CD4-positive, CD25-positive, alpha-beta regulatory T cell (primary cell): ENCODE measurements at places on chromosomes 11 and 22. TPM values are rescaled to one million over a fixed set of nuclear protein-coding genes. Genes with fewer than 3 reads are reported as not detected.

Gene OOSP4A
- total RNA-seq: not detected

DNA sequence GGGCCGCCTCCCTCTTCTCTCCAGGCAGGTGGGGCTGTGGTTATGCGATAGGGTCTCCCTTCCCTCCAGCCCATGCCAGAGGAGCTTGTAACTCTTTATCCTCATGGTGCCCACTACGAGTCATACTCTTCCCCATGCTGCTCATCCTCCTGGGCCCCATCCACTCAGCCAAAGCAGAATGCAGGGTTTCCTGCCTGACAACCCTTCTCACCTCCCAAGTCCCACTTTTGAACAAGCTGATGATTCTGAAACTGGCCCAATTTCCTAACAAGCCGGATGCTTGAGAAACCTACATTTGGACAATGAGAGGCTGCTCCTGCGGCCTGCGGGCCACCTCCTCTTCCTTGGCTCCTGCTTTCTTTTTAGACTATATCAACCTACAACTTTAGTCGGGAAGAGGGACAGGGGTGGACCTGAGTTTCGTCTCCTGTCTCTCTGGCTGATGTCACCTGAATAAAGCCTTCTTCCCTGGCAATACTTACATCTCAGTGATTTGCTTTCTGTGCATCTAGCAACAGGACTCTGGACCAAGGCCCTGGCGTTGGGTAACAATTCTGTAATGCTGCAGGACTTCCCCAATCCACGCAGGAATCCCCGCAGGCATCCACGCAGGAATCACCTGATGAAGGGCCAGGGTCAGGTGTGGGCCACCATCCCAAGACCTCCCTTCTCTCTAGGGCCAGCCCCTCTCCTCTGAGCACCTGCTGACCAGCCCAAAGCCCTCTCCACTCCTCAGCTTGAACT lies 1.5 kb upstream of the NDUFS8 start:
- no peak for DNase-seq
- no peak overlapping the region for H3K4me3 ChIP-seq

GRCh38 chr22:20864186-20864908 lies 5.5 kb downstream of the SNAP29 start:
- H3K27me3 ChIP-seq: no peaks in the 10 kb centered on the region
- no peak for DNase-seq
- H3K27ac ChIP-seq: no peak overlapping the region
- peaks cover 27% of the 10 kb centered on the region for H3K36me3 ChIP-seq

Gene TMEM191B
- total RNA-seq: 3.5 TPM

GRCh38 chr11:58127350-58127749 lies 2.0 kb upstream of the OR9I1 start:
- H3K27me3 ChIP-seq: no peaks in the 10 kb centered on the region
- H3K36me3 ChIP-seq: no peaks in the 10 kb centered on the region
- no peak overlapping the region for H3K4me3 ChIP-seq
- no peak for DNase-seq

DNA sequence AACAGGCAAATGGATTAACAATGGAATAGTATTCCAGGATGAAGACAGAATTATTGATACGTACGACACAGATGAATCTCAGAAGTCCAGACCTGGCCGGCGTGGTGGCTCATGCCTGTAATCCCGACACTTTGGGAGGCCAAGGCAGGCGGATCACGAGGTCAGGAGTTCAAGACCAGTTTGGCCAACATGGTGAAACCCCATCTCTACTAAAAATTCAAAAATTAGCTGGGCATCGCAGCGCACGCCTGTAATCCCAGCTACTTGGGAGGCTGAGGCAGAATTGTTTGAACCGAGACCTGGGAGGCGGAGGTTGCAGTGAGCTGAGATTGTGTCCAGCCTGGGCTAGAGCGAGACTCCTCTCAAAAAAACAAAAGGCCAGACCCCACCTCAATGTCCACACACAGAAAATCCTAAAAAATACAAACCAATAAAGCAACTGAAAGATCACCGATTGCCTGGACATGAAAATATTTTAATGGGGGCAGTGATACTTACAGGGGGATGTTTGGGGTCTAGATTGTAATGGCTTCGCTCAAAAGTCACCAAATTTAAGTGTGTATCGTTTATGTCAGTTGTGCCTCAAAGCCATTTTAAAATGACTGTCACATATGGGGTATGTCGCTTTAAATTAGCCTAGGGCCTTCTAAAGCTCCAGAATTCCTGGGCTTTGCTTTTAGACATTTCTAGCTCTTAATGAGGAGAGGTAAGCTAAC lies 3.8 kb downstream of the RPS25 start:
- no peak for DNase-seq
- peaks cover 63% of the 10 kb centered on the region for H3K36me3 ChIP-seq
- H3K27me3 ChIP-seq: no peaks in the 10 kb centered on the region

Gene RPS19BP1
- total RNA-seq: 42.9 TPM

Gene GALNT18
- total RNA-seq: not detected

Gene KIRREL3
- not detected for total RNA-seq

DNA sequence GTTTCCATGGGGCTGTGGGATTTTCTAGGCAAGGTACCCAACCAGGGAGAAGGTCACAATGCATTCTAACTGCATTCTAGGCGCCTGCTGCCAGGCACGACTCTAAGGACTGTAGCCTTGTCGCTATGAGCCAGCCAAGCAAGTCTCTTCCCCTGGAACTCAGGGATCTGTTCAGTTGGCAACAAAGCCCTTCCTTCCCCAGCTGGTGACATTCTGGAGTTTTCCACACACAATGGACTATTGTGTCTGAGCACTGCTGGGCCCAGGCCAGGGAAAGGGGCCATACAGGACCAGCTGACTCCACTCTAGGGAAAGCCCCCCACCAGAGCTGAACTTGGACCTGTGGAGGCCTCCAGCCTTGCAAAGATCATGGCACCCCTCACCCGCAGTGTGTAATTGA lies 116.8 kb downstream of the RRAS2 start:
- no peaks in the 10 kb centered on the region for H3K27me3 ChIP-seq
- H3K4me3 ChIP-seq: no peak overlapping the region
- no peaks in the 10 kb centered on the region for H3K4me1 ChIP-seq
- no peak overlapping the region for H3K27ac ChIP-seq
- no peak for DNase-seq

GRCh38 chr11:1050581-1051355 lies 14.2 kb upstream of the MUC6 start:
- no peak overlapping the region for H3K4me3 ChIP-seq
- H3K4me1 ChIP-seq: peaks cover 5% of the 10 kb centered on the region
- peak; percentile 50 for DNase-seq
- no peaks in the 10 kb centered on the region for H3K27me3 ChIP-seq
- H3K27ac ChIP-seq: no peak overlapping the region
- no peaks in the 10 kb centered on the region for H3K36me3 ChIP-seq

GRCh38 chr11:57179681-57180080 lies 2.1 kb upstream of the LRRC55 start:
- DNase-seq: no peak
- H3K4me1 ChIP-seq: no peaks in the 10 kb centered on the region
- H3K27me3 ChIP-seq: peaks cover 8% of the 10 kb centered on the region
- no peaks in the 10 kb centered on the region for H3K36me3 ChIP-seq

Gene SHANK3
- total RNA-seq: 0.67 TPM

DNA sequence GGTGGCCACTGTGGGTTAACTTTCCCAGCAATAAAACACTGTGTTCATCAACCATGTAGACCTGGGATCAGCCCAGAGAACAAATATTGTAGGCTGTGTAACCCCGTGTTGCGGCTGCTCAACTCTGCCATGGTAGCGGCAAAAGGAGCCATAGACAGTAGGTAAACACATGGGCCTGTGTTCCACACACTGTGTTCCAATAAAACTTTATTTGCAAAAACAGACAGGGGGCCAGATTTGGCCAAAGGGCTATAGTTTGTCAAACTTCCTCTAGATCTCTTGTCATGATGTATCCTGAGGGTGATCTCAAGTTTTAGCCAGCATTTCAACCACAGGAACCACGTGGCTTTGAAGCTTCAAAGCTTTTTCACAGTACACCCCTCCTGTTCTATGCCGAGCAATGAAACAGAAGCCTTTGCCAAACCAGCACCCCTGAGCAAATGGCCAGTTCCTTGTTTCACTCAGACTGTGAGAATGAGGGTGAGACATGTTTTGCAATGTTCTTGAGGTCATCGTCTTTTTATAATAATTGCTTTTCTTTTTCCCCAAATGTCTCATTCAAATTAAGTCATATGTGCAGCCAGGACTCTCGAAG lies 49.9 kb upstream of the FADD start:
- H3K4me3 ChIP-seq: no peak overlapping the region
- H3K27me3 ChIP-seq: no peaks in the 10 kb centered on the region
- DNase-seq: no peak
- no peak overlapping the region for H3K27ac ChIP-seq
- no peaks in the 10 kb centered on the region for H3K4me1 ChIP-seq

DNA sequence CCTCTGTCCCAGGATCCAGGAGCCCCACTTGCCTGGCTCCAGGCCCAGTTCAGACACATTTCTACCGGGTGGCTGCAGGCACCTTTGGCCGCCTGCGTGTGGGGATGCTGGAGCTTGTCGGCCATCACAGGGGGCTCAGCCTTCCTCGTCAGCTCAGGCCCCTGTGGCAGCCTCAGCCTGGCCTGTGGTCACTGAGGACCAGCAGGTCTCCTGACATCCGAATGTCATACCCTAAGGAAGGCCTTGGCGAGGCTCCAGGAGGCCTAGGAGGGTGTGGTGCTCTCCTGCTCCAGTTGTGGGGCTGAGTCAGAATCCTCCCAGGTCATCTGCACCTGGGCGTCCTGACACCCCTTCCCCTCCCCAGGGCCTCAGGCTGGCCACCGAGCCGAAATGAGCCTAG lies 14.9 kb upstream of the SOX10 start:
- no peak for DNase-seq
- no peaks in the 10 kb centered on the region for H3K4me1 ChIP-seq
- no peak overlapping the region for H3K27ac ChIP-seq
- no peaks in the 10 kb centered on the region for H3K36me3 ChIP-seq
- no peak overlapping the region for H3K4me3 ChIP-seq

Gene OR8D1
- not detected for total RNA-seq

DNA sequence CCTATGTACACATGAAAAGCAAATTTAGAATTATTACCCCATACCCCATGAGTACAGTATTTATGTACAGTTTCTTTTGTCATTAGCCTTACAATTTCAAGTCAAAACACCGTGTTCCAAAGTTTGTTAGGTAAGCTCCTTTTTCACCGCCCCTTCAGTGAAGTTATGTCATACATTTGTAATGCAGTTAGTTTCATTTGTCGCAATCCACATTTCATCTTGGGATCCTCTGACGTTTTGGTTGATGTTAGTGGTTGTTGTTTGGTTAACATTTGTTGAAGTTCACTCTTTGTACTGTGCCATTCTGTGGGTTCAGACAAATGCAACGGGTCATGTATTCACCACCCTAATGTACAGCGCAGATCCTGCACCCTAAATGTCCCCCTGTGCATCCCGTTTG lies 45.2 kb downstream of the ARHGEF12 start:
- H3K4me3 ChIP-seq: no peak overlapping the region
- peaks cover 2% of the 10 kb centered on the region for H3K27me3 ChIP-seq
- H3K4me1 ChIP-seq: no peaks in the 10 kb centered on the region
- H3K36me3 ChIP-seq: no peaks in the 10 kb centered on the region
- H3K27ac ChIP-seq: no peak overlapping the region

Gene NRXN2
- 0.42 TPM for total RNA-seq

GRCh38 chr11:88421530-88421929 lies 84.0 kb upstream of the CTSC start:
- no peaks in the 10 kb centered on the region for H3K36me3 ChIP-seq
- H3K4me3 ChIP-seq: peak overlapping the region; percentile 22
- H3K27ac ChIP-seq: peak overlapping the region; percentile 6
- no peaks in the 10 kb centered on the region for H3K27me3 ChIP-seq
- peaks cover 15% of the 10 kb centered on the region for H3K4me1 ChIP-seq

Gene KCNJ5
- total RNA-seq: not detected

Gene RNF141
- 7.8 TPM for total RNA-seq

- no peaks in the 10 kb centered on the region for H3K4me1 ChIP-seq
- peaks cover 56% of the 10 kb centered on the region for H3K36me3 ChIP-seq
- no peak overlapping the region for H3K4me3 ChIP-seq
- no peaks in the 10 kb centered on the region for H3K27me3 ChIP-seq
- H3K27ac ChIP-seq: no peak overlapping the region
These were observed 8.9 kb upstream of the ST3GAL4 start for GRCh38 chr11:126346586-126346940.

DNA sequence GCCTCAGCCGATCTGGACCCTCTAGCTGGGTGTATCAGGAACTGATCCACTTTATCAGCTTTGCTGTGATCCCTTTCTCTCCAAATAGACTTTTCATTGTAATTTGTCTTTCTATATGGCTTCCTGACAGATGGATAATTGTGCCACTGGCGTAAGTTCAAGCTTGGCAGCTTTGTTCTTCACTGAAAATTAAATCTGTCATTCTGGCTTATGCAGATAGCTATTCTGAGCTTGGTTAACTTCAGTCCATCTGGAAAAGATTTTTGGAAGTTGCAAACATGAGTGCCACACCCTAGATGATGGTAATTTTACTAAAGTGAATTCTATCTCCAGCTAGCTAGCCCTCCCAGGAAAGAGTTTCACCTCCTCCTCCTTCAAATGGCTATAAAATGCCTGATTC lies 8.1 kb downstream of the OR5A2 start:
- no peaks in the 10 kb centered on the region for H3K36me3 ChIP-seq
- H3K27ac ChIP-seq: no peak overlapping the region
- H3K4me3 ChIP-seq: no peak overlapping the region
- DNase-seq: no peak
- H3K4me1 ChIP-seq: no peaks in the 10 kb centered on the region
- peaks cover 6% of the 10 kb centered on the region for H3K27me3 ChIP-seq

Gene TRMT2A
- total RNA-seq: 75.2 TPM

- H3K27ac ChIP-seq: no peak overlapping the region
- no peak overlapping the region for H3K4me3 ChIP-seq
- no peaks in the 10 kb centered on the region for H3K4me1 ChIP-seq
- H3K27me3 ChIP-seq: peaks cover 10% of the 10 kb centered on the region
These were observed 833 bp downstream of the SCUBE2 start for GRCh38 chr11:9090488-9091043.

- H3K27me3 ChIP-seq: no peaks in the 10 kb centered on the region
- H3K4me1 ChIP-seq: no peaks in the 10 kb centered on the region
- no peak overlapping the region for H3K4me3 ChIP-seq
- H3K36me3 ChIP-seq: no peaks in the 10 kb centered on the region
- no peak for DNase-seq
These were observed 238.0 kb upstream of the DDI1 start for GRCh38 chr11:103798446-103798845.

Gene C22orf15
- total RNA-seq: 0.96 TPM

DNA sequence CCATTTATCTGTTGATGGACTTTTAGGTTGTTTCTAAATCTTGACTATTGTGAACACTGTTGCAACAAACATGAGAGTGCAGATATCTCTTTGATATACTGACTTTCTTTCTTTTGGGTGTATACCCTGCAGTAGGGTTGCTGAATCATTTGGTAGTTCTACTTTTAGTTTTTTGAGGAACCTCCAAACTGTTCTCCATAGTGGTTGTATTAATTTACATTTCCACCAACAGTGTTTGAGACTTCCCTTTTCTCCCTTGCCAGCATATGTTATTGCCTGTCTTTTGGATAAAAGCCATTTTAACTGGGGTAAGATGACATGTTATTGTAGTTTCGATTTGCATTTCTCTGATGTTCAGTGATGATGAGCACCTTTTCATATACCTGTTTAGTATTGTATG lies 330.0 kb downstream of the DDX10 start:
- H3K4me1 ChIP-seq: no peaks in the 10 kb centered on the region
- no peak overlapping the region for H3K4me3 ChIP-seq
- no peaks in the 10 kb centered on the region for H3K36me3 ChIP-seq
- H3K27me3 ChIP-seq: no peaks in the 10 kb centered on the region

Gene CRYAB
- total RNA-seq: not detected

Gene NLRP14
- total RNA-seq: not detected
